ENCODE measurements at places on chromosomes 1 and 21.
A peak's percentile ranks its signal among the peaks of the same experiment; 100 is the strongest.

GRCh38 chr1:147072482-147073432 is 99.5 kb downstream of the PRKAB2 start:
- DNase-seq = no peak

DNA sequence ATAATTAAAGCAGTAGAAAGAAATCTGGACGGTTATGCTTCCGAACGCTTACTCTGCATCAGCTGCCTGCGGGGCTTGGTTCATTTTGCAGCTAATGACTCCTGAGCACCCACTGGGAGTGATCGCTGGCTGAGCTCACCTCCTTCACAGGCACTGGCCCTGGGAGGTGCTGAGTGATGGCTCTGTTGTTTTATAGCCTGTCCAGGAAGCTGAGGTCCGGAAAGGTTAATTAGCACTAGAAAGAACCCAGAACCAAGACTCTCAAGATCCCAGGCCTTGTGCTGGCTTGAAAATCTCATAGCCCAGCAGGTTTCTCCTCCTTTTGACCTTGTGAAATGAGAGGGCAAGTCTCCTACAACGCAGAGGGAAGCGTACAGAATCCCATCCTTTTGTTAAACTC is 226.2 kb downstream of the AJAP1 start:
- DNase-seq = no peak

- no peak for DNase-seq
These were observed 14.3 kb downstream of the ATP2B4 start for GRCh38 chr1:203640723-203641502.

DNA sequence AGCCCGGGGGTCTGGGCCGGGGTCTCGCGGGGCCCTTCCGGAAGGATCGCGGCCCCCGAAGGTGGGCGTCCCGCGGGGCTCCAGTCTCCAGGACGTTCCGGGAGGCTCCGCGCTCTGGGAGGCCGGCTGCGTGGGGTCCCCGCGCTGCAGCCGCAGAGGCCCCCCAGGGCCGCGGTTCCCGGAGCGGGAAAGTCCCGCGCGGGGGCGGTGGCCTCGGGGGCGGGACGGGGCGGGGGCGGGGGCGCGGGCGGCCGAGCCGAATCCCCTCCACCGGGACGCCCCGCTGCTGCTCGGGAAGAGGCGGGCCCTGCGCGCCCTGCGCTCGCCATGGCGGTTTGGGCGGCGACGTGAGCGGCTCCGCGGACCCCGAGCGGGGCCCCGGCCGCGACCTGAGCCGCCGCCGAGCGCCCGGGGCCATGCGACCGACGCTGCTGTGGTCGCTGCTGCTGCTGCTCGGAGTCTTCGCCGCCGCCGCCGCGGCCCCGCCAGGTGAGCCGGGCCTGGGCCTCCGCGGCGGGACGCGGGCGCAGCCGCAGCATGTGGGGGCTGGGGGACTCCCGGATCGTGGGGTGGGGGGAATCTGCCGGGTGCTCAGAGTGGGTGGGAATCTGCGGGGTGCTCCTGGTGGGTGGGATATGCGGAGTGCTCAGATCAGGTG is at the start of gene IFNGR2:
Gene IFNGR2, plus strand, starts transcription at position 286 of the 658 bp plus-strand sequence. Its CDS starts 131 bp downstream, at position 417.
- DNase-seq = peak; percentile 43

DNA sequence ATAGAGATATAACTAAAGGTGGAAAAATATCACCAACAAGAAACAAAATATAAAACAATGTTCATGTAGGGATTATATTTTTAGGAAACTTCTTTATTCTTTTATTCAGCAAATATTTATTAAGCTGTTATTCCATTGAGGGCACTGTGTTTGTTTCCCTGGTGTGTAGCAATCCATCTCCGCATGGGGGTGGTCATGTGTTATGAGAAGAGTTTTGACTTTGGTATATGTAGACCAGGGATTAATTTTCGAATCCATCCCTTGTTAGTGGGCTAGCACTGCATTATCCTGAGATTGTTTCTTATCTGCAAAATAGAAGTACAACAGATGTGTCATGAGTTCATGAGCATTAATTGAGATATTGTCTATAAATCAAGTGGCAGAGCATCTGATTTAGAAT is 190.2 kb upstream of the LRRC7 start:
- DNase-seq = no peak

DNA sequence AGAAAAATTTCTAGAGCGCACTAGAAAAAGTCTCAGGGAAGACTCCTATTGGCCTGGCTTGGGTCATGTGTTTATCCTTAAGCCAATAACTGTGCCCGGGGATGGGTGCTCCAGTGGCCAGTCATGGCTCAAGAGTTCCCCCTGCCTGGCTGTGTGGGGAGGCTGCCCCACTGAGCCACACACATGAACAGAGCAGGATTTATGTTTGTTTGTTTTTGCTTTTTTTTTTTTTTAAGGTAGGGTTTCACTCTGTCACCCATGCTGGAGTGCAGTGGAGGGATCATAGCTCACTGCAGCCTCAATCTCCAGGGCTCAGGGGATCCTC is 21.8 kb downstream of the EDN2 start:
- no peak for DNase-seq

DNA sequence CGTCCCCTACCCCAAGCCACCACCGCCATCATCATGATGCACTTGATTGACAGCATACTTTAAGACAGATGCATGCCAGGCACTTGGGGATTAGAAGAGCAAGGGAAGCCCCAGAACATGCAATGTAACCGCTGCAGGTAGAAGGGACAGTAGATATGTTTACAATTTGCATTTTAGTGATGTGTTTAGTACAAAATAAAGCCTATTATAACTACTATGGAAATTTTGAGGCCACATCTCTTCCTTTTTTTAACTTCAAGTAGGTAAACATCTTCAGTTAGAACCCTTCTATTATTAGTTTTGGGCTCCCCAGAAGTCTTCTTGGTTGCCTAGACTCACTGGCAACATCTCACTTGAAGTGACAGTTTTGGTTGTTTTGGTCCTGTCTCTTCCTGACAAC is 25.3 kb downstream of the CR1L start:
- DNase-seq = no peak

GRCh38 chr1:72869441-72869840 is 587.1 kb upstream of the NEGR1 start:
- no peak for DNase-seq

DNA sequence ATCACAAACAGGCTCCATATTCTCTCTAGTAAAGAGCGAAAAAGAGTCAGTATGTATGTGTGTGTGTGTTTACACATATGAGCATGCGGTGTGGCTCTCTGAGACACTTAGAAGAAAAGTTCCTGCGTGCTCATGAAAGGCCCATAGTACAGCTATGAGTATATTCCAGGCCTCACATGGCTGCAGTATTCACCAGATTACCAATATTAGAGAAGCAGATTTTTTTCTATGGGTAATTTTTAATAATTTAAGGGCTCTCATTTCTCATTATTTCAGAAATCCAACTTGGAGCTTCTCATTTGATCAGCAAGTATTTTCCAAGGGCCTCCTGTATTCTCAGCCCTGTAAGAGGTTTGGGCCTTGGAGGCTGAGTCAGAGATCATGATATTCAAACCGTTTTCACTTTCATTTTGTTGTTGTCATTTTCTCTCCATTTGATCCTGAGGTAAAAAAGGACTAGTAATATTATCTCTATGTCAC is 232.9 kb upstream of the SGIP1 start:
- DNase-seq = no peak

- DNase-seq = peak; percentile 28
These were observed 90.1 kb upstream of the RAVER2 start for GRCh38 chr1:64654519-64655341.

- no peak for DNase-seq
These were observed 11.7 kb downstream of the SLC35E2B start for GRCh38 chr1:1680912-1681273.

DNA sequence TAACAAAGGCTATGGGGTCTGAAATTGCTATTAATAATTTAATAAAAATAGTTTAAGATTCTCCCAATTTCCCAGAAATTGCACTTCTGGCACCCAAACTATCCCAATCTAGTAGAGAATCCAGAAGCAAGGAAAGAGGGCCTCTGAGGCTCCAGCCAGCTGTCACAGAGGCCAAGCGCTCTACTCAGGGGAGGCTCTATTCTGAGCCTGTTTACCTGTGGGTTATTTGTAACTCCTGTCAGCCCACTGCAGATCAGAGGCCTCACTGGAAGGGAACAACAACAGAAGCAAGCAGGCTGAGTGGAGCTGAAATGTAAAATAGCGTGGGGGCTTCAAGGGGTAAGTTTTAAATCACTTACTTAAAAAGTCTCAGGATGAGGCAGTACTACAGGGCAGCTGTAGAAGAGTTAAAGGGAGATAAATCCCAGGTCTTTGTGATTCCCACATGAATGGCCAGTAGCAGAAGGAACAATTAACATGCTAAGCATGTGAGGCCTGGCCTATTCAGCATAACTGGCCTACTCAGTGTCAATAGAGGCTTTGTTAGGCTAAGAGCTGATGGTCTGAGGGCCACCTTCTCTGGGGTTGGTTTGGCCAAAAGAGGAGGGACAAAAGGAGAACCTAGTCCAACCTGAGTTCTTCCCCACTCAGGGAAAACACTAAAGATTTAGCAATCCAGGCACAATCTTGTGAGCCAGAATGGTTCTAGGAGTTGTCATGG is 12.8 kb downstream of the ZNF687 start:
- no peak for DNase-seq

GRCh38 chr1:70667494-70668170 is 256.6 kb downstream of the CTH start:
- no peak for DNase-seq

- DNase-seq = no peak
These were observed 14.5 kb upstream of the KCNA2 start for GRCh38 chr1:110620686-110621085.

GRCh38 chr1:206658981-206659273 is 23.6 kb downstream of the DYRK3 start:
- DNase-seq = no peak

GRCh38 chr1:155202198-155202597 is 5.5 kb downstream of the THBS3 start:
- no peak for DNase-seq

GRCh38 chr1:176866011-176866714 is 298.3 kb downstream of the ASTN1 start:
- no peak for DNase-seq

Data from testis (tissue), 5 donors.